Smooth muscle cell of the pulmonary artery (primary cell): ENCODE measurements at places on chromosomes 1 and 21. TPM values are rescaled to one million over a fixed set of nuclear protein-coding genes. Genes with fewer than 3 reads are reported as not detected.

Gene FCRL1
- not detected in 2 replicates for total RNA-seq

Gene SLC1A7
- total RNA-seq, result 0.52 and 1.1 TPM in 2 replicates

Gene TSPEAR
- not detected in 2 replicates for total RNA-seq

Gene DHCR24
- total RNA-seq, result 61.4 and 65.6 TPM in 2 replicates

Gene LINGO4
- total RNA-seq, result not detected in 2 replicates

Gene EPHA10
- not detected in 2 replicates for total RNA-seq

Gene AKR7A3
- total RNA-seq, result 0.33 and 0.59 TPM in 2 replicates
